ENCODE measurements at places on chromosomes 3 and 15.

- DNase-seq: no peak
Measured at GRCh38 chr15:36106640-36107335, 472.6 kb upstream of the CDIN1 start.

DNA sequence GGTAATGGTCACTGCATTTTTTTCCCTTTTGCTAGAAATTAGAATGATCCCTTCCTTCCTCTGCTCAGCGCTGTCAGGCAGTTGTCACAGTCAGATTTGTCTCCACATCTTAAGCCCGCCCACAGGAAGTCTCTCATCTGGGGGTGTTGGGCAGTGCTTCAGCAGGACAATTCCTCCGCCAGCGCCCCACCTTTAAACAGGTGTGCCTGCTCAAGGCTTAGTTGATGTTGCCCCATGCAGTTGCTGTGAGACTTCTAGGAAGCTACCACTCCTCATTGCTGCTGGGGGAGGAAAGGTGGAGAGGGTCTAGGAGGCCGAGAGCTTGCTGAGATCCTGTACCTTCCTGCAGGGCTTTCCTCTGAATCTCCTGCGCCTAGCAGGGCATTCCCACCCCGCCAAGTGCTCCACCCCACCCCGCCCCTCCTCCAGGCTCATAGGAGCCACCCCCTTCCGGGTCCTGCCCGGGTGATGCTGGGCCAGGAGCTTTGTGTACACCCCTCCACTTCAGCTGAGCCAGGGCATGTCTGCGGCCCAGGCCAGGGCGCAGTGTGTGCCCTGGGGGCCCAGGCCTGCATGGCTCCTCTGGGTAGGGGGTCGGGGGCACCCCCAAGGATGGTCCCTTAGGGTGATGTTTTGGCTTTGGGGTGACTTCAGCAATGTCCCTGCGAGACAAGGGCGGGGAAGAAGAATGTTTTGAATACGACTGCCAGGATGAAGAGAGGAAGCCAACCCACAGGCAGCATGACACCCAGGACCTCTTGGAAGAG, 68.7 kb downstream of the TRAK1 start:
- DNase-seq: no peak

- no peak for DNase-seq
Measured at GRCh38 chr3:158103081-158103886, 2.9 kb downstream of the SHOX2 start.

DNA sequence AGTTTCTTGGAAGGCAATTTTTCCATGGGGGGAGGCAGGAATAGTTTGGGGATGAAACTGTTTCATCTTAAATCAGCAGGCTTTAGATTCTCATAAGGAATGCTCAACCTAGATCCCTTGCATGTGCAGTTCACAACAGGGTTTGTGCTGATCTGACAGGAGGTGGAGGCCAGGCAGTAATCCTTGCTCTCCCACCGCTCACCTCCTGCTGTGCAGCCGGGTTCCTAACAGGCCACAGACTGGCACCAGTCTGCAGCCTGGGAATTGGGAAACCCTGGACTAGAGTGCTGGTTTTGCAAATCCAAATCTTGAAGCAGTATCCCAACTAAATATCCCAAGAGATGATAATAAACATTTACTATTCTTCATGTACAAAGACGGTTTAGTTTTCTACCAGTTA, 256.3 kb upstream of the TMCO5A start:
- DNase-seq: no peak

- no peak for DNase-seq
Measured at GRCh38 chr3:140384876-140385275, 293.0 kb upstream of the TRIM42 start.

DNA sequence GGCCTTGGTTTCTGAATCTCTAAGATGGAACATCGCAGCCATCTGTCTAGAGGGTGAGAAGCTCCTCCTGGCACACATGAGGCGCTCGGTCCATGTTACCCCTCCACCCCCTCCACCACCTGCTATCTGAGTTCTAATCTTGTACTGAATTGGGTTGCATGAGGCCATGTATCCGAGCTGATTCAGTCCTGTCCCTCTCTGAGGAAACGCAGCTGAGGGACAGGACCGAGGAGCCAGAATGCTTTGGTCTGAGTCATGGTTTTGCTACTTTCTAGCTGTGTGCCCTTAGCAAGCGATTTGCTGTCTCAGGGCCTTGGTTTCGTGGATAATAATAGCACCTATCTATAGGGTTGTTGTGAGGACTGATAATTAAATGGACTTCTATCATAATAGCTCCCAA, 87.8 kb upstream of the SEC13 start:
- DNase-seq: no peak

GRCh38 chr3:55296030-55296429, 191.1 kb downstream of the WNT5A start:
- DNase-seq: no peak

DNA sequence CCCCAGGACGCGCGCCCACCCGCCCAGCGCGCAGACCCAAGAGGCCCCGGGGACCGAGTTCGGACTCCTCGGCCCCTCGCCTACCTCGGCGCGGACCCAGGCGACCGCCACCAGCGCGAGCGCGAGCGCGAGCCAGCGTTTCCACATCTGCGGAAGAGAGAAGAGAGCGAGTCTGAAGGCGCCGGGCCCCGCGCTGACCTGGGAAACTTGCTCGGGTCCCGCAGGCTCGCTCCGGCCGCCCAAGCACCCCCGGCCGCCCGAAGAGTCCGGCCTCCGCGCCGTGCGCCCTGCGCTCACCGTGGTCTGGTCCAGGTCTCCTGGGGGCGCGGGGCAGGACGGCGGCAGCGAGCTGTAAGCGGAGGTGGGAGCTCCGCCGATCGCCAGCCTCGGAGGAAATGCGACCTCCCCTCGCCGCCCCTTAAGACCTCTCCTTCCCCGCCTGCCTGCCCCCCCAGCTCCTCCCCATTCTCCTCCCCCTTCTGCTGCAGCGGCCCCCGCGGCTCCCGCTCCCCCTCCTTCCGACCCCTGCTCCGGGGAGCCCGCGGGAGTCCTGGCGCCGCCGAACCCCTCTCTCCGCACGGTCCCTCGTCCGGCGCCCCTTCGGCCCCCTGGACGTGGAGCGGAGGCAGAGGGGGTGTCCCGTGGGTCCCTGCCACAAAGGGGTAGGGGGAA, at the start of gene FSTL1:
Gene FSTL1, minus strand, starts transcription at position 393 of the 672 bp plus-strand sequence. Its CDS starts 246 bp downstream, at position 147.
- DNase-seq: no peak

GRCh38 chr3:46939578-46940445, 36.7 kb downstream of the CCDC12 start:
- DNase-seq: no peak

DNA sequence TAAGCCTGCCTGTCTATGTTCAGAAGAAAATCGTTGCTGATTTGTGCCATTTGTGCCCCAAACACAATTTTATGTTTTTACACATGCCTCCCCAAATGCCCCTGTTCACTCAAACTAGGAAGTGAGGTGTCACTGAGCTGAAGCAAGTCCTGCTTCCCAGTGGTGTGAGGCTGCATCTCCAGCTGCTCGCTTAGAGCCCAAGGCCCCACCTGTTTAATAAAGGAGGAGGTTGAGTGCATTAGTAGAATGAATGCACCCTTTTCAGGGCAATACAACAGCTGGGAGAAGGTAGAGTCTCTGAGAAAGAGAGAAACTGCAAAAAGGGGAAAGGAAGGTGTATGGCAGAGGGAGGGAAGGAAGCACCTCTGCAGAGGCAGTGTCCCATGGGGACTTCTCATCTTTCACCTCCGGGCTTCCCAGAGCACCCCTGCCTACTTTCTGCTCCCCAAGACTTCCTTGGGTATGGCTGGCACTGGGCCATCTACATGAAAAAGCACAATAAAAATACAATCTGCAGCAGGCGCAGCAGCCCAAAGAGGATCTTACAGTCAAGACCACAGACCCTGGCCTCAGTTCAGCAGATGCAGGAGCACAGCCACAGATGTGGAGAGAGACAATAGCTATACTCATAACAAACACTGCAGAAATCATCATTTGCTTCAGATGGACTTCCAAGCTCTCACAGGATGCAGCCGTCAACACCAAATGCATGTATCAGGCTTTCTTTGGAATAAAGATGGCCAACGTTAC, 165.9 kb downstream of the POLR2M start:
- DNase-seq: no peak

GRCh38 chr3:194985031-194985578, 285.9 kb downstream of the XXYLT1 start:
- DNase-seq: no peak

DNA sequence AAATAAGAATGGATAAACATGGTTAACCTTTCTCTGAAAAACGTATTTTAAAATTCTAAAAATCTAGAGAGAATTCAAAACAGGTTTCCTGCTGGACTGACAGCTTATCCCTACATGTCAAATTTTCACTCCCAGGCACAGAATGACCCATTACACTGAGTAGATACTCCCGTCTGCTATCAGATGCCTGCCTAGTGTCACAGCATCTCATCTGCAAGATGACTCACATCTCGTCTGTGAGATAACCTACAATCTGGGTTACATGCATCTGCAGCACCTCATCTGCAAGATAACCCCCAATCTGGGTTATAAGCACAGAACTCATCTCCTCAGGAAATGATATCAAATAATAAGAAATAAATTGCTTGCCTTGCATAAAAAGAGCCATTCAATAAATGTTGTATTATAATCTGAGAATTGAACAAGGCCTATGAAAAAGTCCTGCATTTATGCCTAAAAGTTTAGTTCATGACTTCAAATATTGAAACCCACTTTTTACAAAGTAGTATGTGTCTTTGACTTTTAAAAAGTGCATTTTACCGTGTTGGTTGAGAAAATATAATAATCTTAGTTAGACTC, 188.3 kb upstream of the THBS1 start:
- no peak for DNase-seq

Measured in activated CD8-positive, alpha-beta memory T cell treated with anti-CD3 and anti-CD28 coated beads for 4 hours (primary cell).